ENCODE measurements at places on chromosomes 5 and 9. TPM values are rescaled to one million over a fixed set of nuclear protein-coding genes. Genes with fewer than 3 reads are reported as not detected.

The FXN gene
- polyA plus RNA-seq: 14.0 TPM

The SH2D3C gene
- polyA plus RNA-seq: not detected

The GABRA6 gene
- not detected for polyA plus RNA-seq

The SPINK1 gene
- polyA plus RNA-seq: not detected

The LCN6 gene
- polyA plus RNA-seq: not detected

The SLC6A19 gene
- polyA plus RNA-seq: not detected

The TRIP13 gene
- 37.8 TPM for polyA plus RNA-seq

The FST gene
- polyA plus RNA-seq: 276 TPM

The RPL35 gene
- polyA plus RNA-seq: 3,325 TPM

The KCNV2 gene
- not detected for polyA plus RNA-seq

DNA sequence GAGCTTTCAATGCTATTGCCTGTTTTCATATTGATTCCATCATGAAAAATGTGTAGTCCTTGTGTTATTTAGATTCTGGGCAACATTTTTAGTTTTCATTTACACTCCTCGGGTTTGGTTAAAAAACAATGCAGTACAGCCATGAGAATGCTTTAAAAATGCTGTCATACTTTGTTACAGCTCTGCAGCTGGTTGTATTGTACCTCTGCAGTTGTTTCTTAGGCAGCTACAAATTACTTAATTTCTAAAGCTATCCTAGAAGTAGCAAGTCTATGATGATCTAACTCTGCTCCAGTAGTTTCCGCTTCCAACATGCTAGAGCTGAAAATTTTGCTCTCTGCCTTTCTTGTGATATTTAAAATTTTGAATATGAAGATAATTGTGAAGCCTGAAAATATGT lies 20.2 kb downstream of the SNX18 start:
- no peaks in the 10 kb centered on the region for H3K36me3 ChIP-seq
- no peaks in the 10 kb centered on the region for H3K27me3 ChIP-seq
- no peak overlapping the region for H3K4me3 ChIP-seq
- no peak overlapping the region for H3K27ac ChIP-seq

DNA sequence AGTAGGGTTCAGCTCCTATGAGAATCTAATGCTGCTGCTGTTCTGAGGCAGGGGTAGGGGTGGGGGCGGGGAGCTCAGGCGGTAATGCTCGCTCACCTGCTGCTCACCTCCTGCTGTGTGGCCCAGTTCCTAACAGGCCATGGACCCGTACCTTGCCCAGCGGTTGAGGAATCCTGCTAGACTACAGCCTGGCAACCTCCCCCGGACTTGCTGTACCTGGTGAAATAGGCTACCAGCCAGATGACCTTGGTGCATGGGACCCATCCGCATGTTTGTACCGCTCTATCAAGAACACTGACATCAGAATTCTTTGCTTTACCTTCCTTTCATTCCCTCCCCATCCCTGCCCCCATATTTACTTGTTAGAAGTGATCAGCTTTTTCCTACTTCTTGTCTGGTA lies 15.3 kb downstream of the IL31RA start:
- H3K4me1 ChIP-seq: peaks cover 17% of the 10 kb centered on the region
- no peaks in the 10 kb centered on the region for H3K27me3 ChIP-seq
- no peak for DNase-seq
- H3K27ac ChIP-seq: no peak overlapping the region

DNA sequence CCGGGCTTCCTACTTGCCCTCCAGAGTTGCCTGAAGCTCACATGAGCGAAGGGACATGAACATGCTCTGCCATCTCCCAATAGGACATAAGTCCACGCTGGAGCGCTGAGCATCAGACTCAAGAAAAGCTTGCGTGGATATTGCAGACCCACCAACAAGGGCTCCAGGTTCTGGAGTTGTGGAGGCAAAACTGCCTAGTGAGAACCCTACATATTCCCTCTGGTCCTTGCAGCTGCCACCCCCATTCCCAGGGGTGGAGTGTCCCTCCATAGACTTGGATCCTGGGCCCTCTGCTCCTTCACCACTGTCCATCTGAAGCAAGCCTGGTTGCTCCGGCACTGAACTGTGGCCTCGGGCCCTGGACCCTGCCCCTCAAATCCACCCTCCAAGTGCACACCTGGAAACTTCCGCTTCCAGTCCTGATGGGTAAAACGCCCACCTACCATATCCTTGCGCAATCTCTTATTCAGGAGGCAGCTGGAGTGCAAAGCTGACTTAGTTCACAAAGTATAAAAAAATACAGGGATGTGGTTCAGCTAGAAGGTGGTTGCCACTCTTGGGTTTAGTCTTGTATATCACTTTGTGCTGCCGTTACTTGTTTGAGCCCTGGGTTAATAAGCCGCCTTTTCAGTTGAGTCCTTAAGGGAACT lies 28.0 kb downstream of the HRH2 start:
- no peak overlapping the region for H3K27ac ChIP-seq
- peaks cover 30% of the 10 kb centered on the region for H3K27me3 ChIP-seq

GRCh38 chr5:114308508-114308907 lies 53.4 kb upstream of the KCNN2 start:
- no peak overlapping the region for H3K27ac ChIP-seq
- H3K36me3 ChIP-seq: no peaks in the 10 kb centered on the region
- H3K4me3 ChIP-seq: no peak overlapping the region
- no peaks in the 10 kb centered on the region for H3K4me1 ChIP-seq

GRCh38 chr5:64742821-64743220 lies 25.7 kb downstream of the SREK1IP1 start:
- H3K36me3 ChIP-seq: peaks cover 10% of the 10 kb centered on the region
- H3K4me1 ChIP-seq: peaks cover 6% of the 10 kb centered on the region
- no peak overlapping the region for H3K27ac ChIP-seq
- H3K4me3 ChIP-seq: no peak overlapping the region
- no peaks in the 10 kb centered on the region for H3K27me3 ChIP-seq

DNA sequence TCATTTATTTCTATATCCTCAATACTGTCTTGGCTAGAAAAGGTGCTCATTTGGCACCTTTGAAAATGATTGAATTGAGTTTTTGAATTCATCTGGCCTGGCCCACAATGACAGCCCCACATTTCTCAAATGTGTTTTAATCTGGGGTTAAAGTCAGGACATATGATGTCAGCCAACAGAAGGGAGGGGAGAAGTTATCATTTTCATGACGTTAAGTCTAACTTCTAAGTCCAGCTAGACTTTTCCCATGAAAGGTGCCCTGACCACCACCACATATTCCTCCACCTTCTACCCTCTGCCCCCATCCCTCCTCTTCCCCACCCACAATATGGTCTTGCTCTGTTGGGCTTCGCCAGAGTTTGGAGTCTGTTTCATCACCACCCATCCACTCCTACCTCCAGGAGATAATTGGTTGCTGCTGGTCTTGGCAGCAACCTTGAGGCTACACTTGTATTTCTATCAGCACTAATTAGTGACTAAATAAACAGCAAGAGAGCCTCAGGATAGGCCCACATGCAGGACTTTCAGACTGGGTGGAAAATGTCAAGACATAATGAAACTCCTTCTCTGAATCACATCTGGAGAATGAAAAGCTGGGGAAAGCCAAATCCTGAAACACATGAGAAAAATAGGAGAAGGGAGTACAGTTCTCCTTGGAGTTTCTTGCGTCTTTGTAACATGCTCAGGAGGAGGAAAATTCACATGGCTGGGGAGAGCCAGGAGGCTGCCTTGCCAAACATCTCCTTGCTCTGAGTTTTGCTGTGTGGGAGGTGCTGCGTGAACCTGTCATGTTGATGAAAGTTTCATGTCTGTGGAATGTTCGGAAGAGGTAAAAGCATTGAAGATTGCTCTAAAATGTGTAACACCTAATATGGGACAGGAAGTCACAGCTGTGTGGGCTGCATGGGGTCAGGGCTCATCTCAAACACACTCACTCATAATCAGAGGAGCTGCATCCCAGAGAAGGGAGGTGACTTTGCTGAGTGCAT lies 544.7 kb upstream of the KLF4 start:
- H3K36me3 ChIP-seq: no peaks in the 10 kb centered on the region
- no peak overlapping the region for H3K27ac ChIP-seq
- DNase-seq: no peak
- H3K4me3 ChIP-seq: no peak overlapping the region
- H3K4me1 ChIP-seq: peaks cover 8% of the 10 kb centered on the region
- no peaks in the 10 kb centered on the region for H3K27me3 ChIP-seq

- peaks cover 32% of the 10 kb centered on the region for H3K4me1 ChIP-seq
- no peaks in the 10 kb centered on the region for H3K36me3 ChIP-seq
- DNase-seq: no peak
- no peak overlapping the region for H3K4me3 ChIP-seq
- no peak overlapping the region for H3K27ac ChIP-seq
Measured at GRCh38 chr9:133968966-133969617, 23.0 kb downstream of the VAV2 start.

DNA sequence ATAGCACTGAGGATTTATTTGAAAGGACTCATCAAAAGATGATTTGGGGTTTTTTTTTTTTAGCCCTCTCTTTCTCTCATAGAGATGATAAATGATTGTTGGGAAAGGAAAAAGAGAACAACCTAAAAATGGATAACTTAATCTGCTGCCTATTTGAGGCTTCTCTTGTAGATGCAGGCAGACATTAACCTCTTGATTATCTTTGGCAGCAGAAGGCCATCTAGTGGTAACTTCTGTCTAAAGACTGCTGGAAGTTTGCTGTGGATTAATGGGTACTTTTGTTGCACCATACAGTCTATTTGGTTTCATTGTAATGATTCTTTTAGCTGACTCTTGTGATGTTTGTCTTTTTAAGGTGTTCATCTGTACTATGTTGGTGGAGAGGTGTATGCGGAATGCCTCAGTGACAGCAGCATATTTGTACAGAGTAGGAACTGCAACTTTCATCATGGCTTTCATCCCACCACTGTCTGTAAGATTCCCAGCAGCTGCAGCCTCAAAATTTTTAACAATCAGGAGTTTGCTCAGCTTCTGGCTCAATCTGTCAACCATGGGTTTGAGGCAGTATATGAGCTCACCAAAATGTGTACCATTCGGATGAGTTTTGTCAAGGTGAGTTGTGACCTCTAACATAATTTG lies 18.8 kb downstream of the SMIM32 start:
- H3K27ac ChIP-seq: no peak overlapping the region
- peaks cover 7% of the 10 kb centered on the region for H3K36me3 ChIP-seq
- no peak overlapping the region for H3K4me3 ChIP-seq
- H3K4me1 ChIP-seq: no peaks in the 10 kb centered on the region
- H3K27me3 ChIP-seq: no peaks in the 10 kb centered on the region

DNA sequence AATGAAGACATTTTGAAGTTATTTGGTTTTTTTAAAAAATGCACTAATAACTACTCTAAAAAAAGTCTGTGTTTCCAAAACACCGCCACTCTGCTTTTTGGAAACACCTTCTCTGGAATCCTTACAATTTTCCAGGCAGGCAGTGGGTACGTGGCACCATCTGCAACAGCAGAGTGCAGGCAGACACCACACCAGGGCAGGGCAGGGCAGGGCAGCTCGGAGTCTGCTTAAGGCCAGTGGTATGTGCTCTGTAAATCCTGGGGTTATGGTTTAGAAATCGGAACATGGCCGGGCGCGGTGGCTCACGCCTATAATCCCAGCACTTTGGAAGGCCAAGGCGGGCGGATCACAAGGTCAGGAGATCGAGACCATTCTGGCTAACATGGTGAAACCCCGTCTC lies 97.6 kb downstream of the TLE1 start:
- no peak for DNase-seq
- no peak overlapping the region for H3K4me3 ChIP-seq
- no peaks in the 10 kb centered on the region for H3K4me1 ChIP-seq

- no peak for DNase-seq
- peaks cover 2% of the 10 kb centered on the region for H3K36me3 ChIP-seq
- no peaks in the 10 kb centered on the region for H3K27me3 ChIP-seq
- no peak overlapping the region for H3K4me3 ChIP-seq
Measured at GRCh38 chr9:96009690-96010472, 134.4 kb downstream of the ERCC6L2 start.

- no peaks in the 10 kb centered on the region for H3K4me1 ChIP-seq
- no peaks in the 10 kb centered on the region for H3K27me3 ChIP-seq
- H3K27ac ChIP-seq: no peak overlapping the region
- no peak overlapping the region for H3K4me3 ChIP-seq
- no peak for DNase-seq
Measured at GRCh38 chr5:44932922-44933585, 124.3 kb downstream of the MRPS30 start.

DNA sequence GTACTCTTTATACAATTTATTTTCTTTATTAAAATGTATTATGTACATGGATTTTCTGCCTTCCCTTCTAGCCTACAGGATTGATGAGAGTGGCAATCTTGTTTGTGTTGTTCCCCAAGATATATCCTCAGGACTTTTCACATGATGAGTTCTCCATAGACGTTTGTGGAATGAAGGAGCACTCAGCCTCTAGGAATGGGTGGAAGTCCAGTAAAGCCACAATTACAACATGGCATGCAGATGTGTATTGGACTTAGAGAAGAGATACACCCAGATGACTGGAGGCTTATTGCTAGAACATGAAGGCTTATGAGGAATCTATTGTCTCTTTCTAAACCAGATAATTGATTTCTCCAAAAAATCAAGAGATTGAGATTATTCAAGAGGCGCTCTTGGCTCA lies 8.2 kb upstream of the DOCK2 start:
- no peaks in the 10 kb centered on the region for H3K4me1 ChIP-seq
- DNase-seq: no peak
- no peak overlapping the region for H3K27ac ChIP-seq
- no peaks in the 10 kb centered on the region for H3K27me3 ChIP-seq
- no peaks in the 10 kb centered on the region for H3K36me3 ChIP-seq

- DNase-seq: no peak
- H3K27me3 ChIP-seq: no peaks in the 10 kb centered on the region
- no peak overlapping the region for H3K27ac ChIP-seq
- H3K4me1 ChIP-seq: no peaks in the 10 kb centered on the region
- H3K36me3 ChIP-seq: no peaks in the 10 kb centered on the region
- H3K4me3 ChIP-seq: no peak overlapping the region
Measured at GRCh38 chr9:124146031-124146561, 111.7 kb upstream of the NEK6 start.

DNA sequence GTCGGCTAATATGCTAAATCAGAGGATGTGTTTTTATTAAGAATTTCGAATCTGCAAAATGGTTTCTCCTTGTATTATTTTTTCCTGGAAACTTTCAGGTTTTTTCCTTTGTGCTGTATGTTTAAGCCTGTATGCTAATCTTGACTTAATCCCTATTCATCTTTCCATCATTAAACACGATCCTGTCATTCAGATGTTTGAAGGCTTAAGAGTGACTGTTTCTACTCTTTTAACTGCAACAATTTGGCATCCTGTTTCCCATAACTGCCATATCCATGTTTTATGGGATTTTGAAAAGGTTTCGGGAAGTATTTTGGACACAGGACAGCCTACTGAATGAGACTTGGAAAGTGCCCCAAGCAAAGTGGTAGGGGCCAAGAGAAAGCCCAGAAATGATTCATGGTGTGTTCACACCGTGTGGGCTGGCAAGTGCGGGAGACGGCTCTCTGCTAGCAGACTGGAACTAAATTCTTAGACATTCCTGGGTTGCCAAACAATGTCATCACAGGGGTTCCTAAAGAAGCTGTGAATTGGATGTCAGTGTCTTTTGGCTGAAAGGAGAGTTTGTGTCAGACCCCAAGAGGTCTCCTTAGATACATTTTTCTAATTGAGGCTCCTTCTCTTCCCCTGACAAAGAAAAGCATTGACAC lies 125.4 kb upstream of the ADAMTS16 start:
- H3K27me3 ChIP-seq: no peaks in the 10 kb centered on the region
- peaks cover 10% of the 10 kb centered on the region for H3K4me1 ChIP-seq
- no peak overlapping the region for H3K27ac ChIP-seq
- no peak for DNase-seq
